ENCODE measurements at places on chromosomes 5 and 9.

- no peak for DNase-seq
Measured at GRCh38 chr5:122933956-122934355, 88.5 kb downstream of the SNX24 start.

GRCh38 chr5:150559701-150560100 is 51.8 kb downstream of the NDST1 start:
- DNase-seq, result no peak

DNA sequence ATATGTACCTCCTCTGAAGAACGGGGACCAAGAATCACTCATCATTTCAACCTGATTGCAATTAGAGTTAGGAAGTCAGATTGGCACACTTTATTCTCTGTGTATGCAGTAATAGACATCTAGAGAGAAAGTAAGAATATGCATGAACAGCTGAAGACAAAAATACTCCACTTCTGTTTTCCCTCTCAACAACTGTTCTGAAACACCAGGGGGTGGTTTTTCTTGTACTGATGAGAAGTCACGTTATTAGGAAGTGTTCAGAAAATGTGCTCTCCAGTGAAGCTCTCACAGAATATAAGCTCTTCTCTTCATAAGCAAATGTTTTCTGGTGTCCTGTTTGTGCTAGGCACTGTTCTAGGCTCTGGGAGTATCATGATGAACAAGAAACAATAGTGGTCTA is 531.7 kb upstream of the C9orf72 start:
- DNase-seq, result no peak

DNA sequence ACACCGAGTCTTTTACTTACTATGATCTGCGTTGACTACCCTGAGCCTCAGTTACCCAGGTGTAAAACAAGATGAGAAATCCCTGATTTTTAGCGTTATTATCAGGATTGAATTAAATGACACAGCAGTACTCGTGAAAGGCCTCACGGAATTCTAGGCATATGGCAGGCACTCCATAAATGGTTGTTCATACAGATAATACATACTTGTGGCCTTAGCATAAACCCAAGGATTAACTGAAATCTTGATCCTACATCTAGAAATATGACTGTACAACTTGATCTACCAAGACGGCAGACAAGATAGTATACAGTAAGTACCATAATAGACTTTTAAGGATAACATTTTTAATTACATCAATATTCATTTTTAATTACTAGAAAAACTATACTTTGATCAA is 409.8 kb downstream of the BNC2 start:
- no peak for DNase-seq

DNA sequence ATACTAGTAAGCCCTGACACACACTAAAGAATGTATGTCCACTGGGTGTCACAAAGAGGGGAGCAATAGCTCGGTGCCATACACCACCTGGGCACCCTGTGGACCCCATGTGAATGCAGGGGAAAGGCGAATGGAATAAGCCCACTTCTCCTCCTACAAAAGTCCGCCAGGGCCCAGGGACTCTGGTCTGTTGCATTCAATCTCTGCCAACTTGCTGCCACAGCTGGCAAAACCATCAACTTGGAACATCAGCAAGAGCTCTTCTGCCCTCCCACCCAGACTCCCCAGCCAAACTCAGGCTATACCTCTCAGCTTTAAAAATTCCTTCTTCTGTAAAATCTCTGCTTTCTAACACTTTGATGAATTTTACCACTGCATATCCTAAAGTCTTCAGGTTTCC is 54.5 kb downstream of the PFDN1 start:
- DNase-seq, result no peak

GRCh38 chr5:115723220-115723619 is 93.2 kb downstream of the CDO1 start:
- DNase-seq, result no peak

- no peak for DNase-seq
Measured at GRCh38 chr5:135537271-135537670, 1.5 kb upstream of the NEUROG1 start.

DNA sequence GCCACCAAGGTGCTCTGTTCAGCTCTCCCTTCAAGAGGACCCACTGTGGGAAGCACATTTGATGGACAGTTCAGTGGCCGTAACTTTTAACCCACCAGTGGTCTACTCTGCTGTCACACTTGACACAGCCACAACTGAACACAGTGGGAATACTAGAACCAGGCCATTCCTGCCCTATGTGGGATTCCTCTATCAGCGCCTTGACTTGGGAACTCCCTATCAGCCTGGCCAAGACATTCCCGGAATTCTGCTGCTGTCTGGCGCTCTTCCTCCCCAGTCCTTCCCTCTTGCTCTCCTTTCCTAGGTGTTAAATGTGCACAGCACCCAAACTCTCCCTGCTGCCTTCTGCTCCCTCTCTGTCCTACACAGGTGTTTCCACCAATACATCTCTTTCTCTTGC is 23.1 kb upstream of the SH3PXD2B start:
- no peak for DNase-seq

- no peak for DNase-seq
Measured at GRCh38 chr5:133756036-133756435, 143.7 kb upstream of the FSTL4 start.

DNA sequence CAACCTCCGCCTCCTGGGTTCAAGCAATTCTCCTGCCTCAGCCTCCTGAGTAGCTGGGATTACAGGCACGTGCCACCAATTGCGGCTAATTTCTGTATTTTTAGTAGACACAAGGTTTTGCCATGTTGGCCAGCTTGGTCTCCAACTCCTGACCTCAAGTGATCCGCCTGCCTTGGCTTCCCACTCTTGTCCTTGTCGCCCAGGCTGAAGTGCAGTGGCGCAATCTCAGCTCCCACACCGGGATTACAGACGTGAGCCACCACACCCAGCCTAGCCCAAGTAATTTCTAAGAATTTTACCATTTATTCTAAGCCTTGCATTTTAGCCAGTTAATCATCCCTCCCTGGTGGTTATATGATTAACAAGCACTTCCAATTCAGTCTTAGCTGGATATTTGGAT is 11.0 kb downstream of the NAIP start:
- no peak for DNase-seq

GRCh38 chr5:17169507-17169906 is 47.9 kb upstream of the BASP1 start:
- no peak for DNase-seq

- no peak for DNase-seq
Measured at GRCh38 chr5:139588962-139589361, 27.8 kb downstream of the UBE2D2 start.

DNA sequence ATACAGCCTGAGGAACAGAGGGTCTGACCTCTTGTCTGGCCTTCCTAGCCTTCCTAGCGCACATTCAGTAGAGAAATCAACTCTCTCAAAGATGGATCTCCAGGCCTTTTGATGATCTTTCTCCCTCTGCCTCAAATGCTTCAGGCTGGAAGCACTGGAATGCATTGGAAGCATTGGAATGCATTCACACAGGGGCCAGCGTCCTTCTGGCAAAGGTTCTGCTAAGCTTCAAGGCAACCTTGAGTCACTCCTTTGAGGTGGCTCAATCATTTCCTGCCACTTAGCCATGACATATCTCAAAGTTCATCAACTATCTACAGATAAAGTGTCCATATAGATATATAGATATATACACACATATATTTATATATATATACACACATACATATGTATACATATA is 42.9 kb downstream of the OR2K2 start:
- no peak for DNase-seq

DNA sequence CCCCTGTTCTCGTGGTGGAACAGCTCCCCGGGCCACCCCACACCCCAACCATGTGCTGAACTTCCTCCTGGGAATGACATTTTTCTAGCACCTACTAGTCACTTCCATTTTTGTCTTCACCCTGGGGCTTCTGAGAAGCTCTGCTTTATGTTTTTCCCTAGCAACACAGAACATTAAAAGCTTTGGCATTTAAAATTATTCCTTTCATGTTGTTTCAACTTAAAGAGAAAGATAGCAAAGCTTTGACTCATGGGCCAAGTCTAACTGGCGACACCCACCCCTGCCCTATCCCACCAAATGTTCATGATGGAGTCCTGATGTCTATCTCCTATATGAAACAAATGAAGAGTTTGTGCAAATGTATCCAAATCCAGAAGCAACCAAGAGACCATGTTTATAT is 22.4 kb downstream of the BOD1 start:
- DNase-seq, result no peak

Data from hematopoietic multipotent progenitor cell treated with erythropoietin and hydrocortisone succinate and interleukin-3 and kit ligand, for 17 days (in vitro differentiated cells).